Dermis microvascular lymphatic vessel endothelial cell (primary cell): ENCODE measurements at places on chromosomes 2 and 18. TPM values are rescaled to one million over a fixed set of nuclear protein-coding genes. Genes with fewer than 3 reads are reported as not detected.

Gene MFSD2B
- total RNA-seq: under 0.01 and 0.26 TPM in 2 replicates

Gene DUSP2
- 0.26 and 0.76 TPM in 2 replicates for total RNA-seq

Gene UGT1A10
- not detected in 2 replicates for total RNA-seq

Gene POMC
- 0.13 and 0.63 TPM in 2 replicates for total RNA-seq

Gene IL1RL1
- total RNA-seq: 0.13 and 0.90 TPM in 2 replicates

Gene KLHL41
- total RNA-seq: under 0.01 and 0.13 TPM in 2 replicates

Gene DSG1
- total RNA-seq: not detected in 2 replicates

Gene SIX2
- 0.13 TPM in 1 of 2 replicates, not detected in the other for total RNA-seq

Gene TTR
- not detected in 2 replicates for total RNA-seq

Gene PUM2
- total RNA-seq: 33.6 and 58.5 TPM in 2 replicates

Gene EHBP1
- 13.1 and 15.9 TPM in 2 replicates for total RNA-seq

Gene PROC
- under 0.01 TPM in 2 replicates for total RNA-seq

Gene NFATC1
- total RNA-seq: 5.5 and 17.1 TPM in 2 replicates

Gene STPG4
- total RNA-seq: under 0.01 TPM in 1 of 2 replicates, not detected in the other

Gene TDRD15
- not detected in 2 replicates for total RNA-seq

Gene DPY30
- 48.4 and 50.3 TPM in 2 replicates for total RNA-seq

DNA sequence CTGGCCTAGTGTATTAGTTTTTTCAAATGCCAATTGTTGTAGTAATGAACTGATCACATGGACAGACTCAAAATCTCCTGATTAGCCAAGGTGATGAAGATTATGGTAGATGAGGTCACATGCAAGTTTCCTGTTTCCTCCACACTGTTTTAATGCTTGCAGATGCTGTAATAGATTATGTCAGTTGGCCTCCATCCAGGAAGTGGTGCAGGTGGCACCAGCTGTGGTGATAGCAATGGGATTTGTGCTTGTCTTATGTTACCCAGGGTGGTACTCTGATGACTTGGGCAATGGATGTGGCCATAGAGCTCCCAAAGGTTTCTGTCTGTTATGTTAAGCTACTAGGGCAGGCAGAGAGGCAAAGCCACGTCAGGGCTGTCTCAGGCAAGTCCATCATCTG, 332.9 kb upstream of the DDX18 start:
- DNase-seq: no peak

DNA sequence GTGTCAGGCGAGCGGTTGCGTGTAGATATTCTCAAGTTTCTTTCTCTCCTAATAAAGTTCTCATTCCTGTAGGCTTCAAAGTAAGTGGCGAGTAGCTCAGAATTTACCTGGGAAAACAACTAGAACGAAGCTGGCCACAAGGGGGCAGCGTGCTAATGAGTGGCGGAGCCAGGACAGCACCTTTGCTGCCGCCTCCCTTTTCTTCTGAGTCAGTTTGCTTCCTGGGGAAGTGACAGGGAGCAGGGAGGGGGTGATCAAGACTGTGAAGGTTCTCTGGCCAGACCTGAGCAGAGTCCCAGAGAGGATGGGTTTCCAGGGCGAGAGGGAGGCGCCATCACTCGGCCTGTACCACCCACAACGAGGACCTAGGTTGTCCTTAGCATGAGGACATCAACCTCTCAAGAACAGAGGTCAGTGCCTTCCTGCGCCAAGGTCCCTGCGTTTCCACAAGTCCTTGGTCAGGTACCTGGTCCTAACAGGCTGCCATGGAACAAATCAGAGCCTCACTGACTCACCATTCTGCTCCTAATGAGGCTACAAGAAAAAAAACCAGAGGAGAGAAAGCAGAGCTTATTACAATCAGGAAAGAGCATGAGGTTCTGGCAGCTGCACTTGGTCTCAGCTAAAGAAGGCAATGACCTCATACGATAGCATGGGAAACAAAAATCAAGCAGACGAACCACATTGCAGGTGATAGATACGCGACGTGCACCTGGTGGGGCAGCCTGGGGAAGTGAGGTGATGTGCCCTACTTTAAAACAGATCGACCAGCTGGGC, 98.7 kb downstream of the PLB1 start:
- peak; percentile 53 for DNase-seq

- no peak for DNase-seq
Measured at GRCh38 chr18:69795791-69796190, 151.9 kb downstream of the CD226 start.

GRCh38 chr2:28833740-28834470, 23.3 kb downstream of the SPDYA start:
- no peak for DNase-seq

DNA sequence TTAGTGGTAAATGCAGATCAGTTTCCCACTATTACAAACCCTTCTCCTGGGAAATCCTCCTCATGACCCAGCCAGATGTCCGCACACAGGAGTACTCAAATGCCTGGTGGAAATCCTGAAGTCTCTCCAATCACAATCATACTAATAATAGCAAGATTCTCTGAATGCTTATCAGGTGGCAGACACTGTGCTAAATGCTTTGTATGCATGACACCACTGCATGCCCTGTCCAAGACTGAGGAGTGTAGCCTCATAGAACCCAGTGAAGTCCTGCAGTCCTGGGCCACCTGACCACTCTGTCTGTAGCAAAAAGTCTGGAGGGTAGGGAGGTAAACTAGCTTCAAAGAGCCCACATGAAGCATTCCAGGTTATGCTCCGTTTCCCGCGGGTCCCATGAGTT, 434.8 kb upstream of the CHST9 start:
- DNase-seq: no peak

DNA sequence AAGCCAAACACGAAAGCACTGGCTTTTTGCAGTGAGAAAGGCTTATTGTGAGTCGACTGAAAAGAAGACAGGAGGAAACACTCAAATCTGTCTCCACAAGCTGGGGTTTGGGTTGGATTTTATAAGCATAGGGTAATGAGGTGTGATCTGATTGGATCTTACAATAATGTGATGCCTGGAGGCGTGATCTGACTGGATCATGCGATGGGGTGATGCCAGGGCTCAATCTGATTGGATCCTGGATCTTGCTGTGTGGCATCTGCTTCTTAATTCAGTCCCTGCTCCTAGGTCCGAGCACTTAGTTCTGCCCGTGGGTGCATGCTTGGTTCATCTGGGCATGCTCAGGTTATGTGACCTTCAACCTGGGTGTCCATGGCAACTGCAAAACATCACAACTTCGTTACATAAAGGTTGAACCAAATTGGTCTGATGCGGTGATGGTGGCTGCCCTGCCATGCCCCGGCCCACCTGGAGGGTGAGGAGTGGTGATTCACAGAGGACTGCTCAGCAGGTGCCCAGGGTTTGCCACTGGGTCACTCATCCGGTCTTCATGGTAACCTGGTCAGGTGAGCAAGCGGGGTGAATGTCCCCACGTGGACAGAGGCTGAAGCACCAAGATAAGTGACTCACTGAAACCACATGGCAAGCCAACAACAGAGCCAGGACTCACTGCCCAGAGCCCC, 111.0 kb downstream of the KCNF1 start:
- DNase-seq: no peak

DNA sequence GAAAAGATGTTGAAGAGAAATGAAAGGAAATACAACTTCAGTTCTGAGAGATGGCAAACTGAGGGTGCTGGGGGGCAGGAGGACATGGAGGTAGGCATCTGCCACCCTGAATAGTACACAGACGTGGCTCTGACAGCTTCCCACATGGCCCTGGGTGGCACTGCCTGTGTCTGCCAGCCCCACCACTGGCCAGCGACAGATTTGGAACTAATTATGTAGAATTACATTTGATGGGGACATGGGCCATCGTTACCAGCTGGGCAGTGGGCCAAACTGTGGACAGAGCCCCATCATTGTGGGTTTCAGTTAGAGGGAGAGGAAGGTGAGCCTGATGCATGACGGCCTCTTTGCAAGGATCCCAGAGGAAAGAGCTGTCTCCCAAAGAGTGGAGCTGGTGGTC, 216.0 kb upstream of the HAAO start:
- no peak for DNase-seq

- DNase-seq: no peak
Measured at GRCh38 chr2:31258351-31258750, 24.4 kb downstream of the EHD3 start.

DNA sequence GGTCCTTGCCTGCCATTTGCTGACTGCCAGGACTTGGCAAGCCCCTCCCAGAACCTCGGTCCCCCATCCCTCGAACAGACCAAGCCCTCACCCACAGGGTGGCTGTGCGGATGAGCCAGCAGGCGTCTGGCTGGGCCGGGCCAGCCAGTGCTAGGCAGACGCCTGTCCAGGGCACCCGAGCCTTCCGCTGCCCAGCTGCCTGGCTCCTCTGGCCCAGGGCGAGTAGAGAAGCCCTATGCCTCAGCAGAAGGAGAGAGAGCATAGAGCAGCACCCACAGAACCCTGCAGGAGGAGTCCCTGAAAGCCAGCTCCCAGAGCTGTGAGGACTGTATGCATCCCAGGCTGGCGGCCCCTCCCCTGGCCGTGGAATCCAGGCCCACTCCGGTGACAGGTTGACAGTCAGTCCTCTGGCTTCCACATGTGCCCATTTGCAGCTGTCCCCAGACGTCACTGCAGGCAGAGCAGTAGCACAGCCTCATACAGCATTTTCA, 62.1 kb upstream of the GLI2 start:
- no peak for DNase-seq

GRCh38 chr2:40352703-40353099, 99.2 kb downstream of the SLC8A1 start:
- DNase-seq: no peak

GRCh38 chr2:109264595-109265328, 135.8 kb downstream of the SH3RF3 start:
- DNase-seq: no peak

GRCh38 chr2:95309599-95309998, 12.5 kb downstream of the KCNIP3 start:
- no peak for DNase-seq

GRCh38 chr2:187422282-187422681, 25.8 kb downstream of the CALCRL start:
- DNase-seq: peak; percentile 56

DNA sequence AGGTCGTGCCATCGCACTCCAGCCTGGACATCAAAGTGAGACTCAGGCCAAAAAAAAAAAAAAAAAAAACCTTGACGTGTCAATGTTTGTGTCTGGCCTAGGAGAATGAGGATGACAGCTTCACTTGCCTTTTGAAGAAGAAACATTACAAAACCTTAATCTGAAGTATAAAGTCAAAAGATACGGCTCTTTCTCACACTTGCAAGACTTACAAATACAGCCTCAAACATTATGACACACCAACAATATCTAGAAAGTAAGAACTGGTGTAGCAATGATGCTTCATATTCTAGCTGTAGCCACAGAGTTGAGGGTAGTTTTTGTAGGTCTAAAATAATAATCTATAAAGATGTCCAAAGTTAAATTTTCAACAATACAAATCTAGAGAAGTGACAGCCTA, 25.5 kb downstream of the MPPE1 start:
- no peak for DNase-seq

GRCh38 chr2:54457323-54458023, 1.3 kb downstream of the SPTBN1 start:
- DNase-seq: peak; percentile 50

DNA sequence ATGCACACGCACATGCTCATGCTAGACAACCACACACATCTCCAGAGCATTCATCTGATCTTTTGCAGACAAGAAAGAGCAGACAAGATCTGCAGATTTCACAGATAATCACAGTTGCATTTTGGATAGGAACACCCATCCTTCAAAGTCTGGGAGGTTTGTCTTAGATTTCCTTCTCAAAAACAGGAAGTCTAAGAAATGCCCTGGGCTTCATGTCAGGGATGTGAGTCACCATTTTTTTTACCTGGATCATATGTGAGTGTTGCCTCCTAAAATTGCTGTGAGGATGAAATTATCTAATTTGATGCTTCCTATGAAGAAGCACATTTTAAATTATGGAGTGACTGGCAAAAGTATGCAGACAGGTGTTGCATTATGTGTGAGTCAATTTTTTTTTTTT, 46.1 kb downstream of the SRD5A2 start:
- no peak for DNase-seq

GRCh38 chr2:191355170-191355758, 110.1 kb downstream of the MYO1B start:
- DNase-seq: no peak

GRCh38 chr2:241465543-241465942, 42.8 kb downstream of the STK25 start:
- no peak for DNase-seq

GRCh38 chr2:150388289-150388625, 99.2 kb downstream of the RND3 start:
- DNase-seq: no peak

- DNase-seq: no peak
Measured at GRCh38 chr18:11586896-11587295, 22.5 kb upstream of the SLC35G4 start.

- no peak for DNase-seq
Measured at GRCh38 chr18:57048351-57048750, 98.5 kb upstream of the BOD1L2 start.

- peak; percentile 87 for DNase-seq
Measured at GRCh38 chr2:190759749-190760213, 110.9 kb downstream of the NAB1 start.

DNA sequence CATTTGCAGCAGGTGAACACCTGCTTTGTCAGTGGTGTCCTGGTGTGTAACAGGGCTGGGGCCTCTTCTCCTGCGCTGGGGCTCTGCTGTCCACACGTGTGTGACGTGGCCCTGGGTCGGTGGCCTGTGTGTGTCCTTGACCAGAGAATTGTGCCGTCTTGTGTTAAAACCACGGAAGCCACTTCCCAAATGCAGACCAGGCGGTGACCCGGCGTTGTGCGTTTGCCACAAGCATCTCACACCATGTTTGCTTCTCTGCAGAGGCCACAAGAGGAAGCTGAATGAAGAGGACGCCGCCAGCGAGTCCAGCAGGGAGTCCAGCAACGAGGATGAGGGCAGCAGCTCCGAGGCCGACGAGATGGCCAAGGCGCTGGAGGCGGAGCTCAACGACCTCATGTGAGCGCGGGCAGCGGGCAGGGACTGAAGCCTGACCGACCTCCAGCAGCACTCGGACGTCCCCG, 44.3 kb upstream of the KCNG2 start:
- no peak for DNase-seq

GRCh38 chr2:9765611-9766531, 77.4 kb upstream of the TAF1B start:
- DNase-seq: peak; percentile 27

- no peak for DNase-seq
Measured at GRCh38 chr2:134796373-134796772, 42.0 kb upstream of the ACMSD start.

GRCh38 chr2:232014681-232015080, 53.2 kb downstream of the DIS3L2 start:
- DNase-seq: no peak
